IMR-90 (cell line): ENCODE measurements at places on chromosomes 1 and 21. TPM values are rescaled to one million over a fixed set of nuclear protein-coding genes. Genes with fewer than 3 reads are reported as not detected.

DNA sequence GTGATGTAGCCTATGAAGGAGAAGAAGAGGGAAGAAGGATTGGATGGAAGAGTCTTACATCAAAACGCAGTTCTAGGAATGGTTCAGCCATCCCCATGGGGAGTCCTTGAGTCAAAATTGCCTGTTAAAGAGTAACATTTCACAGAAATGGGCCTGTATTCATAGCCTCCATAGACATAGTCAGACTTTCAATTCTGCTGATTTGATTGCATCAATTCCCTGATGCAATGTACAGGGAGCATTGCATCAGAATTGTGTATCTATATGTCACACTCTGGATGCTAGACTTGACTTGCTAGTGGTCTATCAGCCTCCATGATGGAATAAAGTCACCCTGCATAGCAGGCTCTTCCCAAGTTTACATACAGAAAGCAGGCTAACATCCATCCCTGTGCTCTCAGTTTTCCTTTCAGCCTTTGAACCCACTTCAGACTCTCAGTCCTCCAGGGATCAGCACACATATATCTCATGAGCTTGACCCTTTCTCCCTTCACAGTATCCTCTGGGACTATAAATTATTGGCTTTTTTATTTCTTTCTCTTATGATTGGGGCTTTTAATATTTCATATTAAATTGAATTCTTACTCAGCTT lies 1111.7 kb upstream of the B3GALT2 start:
- DNase-seq = peak; percentile 1

Gene RALGPS2
- total RNA-seq = 97.8 and 148 TPM in 2 replicates

Gene SPATA45
- not detected in 2 replicates for total RNA-seq

Gene TCHHL1
- not detected in 2 replicates for total RNA-seq

DNA sequence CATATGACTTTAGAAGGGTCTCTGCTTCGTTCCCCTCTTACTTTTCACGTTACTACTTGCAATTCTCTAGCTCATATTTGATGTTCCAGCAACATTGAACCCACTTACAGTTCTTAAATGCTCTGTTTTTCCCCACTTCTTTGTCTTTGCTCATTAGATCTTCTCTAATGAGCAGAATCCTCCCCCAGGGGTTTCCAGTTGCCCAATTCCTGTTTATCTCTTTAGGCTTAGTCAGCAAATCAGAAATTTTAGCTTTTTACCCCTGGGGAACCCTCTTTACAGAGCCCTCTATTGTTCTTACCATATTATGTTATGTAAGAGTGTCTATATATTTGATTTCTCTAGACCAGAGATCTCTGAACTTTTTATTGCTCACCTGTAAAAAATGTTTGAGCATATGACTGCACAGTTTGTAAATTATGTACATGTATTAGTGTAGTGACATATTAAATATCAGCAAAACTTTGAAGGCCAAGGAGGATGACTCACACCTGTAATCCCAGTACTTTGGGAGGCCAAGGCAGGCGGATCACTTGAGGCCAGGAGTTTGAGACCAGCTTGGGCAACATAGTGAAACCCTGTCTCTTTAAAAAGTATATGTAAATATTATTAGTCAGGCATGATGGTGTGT lies 71.4 kb downstream of the FNBP1L start:
- DNase-seq = peak; percentile 64

Gene SH2D1B
- 0.18 TPM in 1 of 2 replicates, not detected in the other for total RNA-seq

Gene HES4
- 1.4 and 3.1 TPM in 2 replicates for total RNA-seq

DNA sequence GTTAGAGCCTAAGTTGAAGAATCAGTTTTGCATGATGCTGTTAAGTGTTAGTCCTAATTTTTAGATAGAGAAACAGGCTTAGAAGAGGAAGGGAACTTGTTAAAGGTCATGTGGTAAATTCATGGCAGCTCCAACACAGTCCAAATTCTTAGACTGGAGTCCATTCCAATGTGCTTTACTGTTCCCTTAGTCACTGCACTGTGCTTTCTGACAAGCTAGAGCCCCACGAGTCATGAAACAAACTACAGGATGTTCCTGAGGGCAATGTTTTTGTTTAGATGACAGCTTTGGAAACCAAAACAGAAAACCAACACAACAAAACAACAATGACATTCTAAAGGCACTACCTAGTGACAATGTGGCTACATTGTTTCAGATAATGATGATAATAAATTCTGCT lies 23.1 kb upstream of the RGS4 start:
- peak; percentile 74 for DNase-seq
